ENCODE measurements at places on chromosomes 5 and 9.

DNA sequence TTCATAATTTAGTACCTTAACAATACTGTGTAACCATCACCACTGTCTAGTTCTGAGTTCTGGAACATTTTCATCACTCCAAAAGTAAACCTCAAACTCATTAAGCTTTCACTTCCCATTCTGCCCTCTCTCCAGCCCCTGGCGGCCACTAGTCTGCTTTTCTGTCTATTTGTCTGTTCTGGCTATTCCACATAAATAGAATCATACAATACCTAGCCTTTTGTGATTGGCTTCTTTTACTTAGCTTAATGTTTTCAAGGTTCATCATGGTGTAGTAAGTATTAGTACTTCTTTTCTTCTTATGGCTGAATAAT, 138.7 kb downstream of the RAPGEF6 start:
- DNase-seq = no peak

DNA sequence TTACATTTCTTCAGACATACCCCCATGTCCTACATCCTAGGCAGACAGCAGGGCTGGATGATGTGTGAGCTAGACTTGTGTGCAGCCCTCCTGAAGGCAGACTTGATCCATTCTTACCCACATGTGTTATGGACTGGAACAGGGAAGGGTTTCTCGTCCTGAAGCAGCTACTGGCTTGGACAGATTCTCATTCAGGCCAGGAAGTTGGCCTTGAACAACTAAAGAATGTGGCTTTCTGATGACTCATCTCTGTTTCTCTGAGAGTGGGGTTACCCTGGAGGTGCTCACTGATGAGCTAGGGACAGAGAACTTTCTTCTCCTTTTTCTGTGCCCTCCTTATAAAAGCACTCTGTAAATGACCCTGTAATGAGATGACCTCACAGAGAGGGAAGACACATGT, 246.5 kb downstream of the PCSK5 start:
- DNase-seq = peak; percentile 40

DNA sequence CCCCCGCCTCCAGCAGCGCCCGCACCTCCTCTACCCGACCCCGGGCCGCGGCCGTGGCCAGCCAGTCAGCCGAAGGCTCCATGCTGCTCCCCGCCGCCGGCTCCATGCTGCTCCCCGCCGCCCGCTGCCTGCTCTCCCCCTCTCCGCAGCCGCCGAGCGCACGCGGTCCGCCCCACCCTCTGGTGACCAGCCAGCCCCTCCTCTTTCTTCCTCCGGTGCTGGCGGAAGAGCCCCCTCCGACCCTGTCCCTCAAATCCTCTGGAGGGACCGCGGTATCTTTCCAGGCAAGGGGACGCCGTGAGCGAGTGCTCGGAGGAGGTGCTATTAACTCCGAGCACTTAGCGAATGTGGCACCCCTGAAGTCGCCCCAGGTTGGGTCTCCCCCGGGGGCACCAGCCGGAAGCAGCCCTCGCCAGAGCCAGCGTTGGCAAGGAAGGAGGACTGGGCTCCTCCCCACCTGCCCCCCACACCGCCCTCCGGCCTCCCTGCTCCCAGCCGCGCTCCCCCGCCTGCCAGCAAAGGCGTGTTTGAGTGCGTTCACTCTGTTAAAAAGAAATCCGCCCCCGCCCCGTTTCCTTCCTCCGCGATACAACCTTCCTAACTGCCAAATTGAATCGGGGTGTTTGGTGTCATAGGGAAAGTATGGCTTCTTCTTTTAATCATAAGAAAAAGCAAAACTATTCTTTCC, 19.3 kb downstream of the CDKN2A start:
- DNase-seq = no peak

- DNase-seq = no peak
These were observed 5.5 kb downstream of the ENG start for GRCh38 chr9:127848756-127849504.

- no peak for DNase-seq
These were observed 14.6 kb upstream of the TRAF1 start for GRCh38 chr9:120941046-120941770.

DNA sequence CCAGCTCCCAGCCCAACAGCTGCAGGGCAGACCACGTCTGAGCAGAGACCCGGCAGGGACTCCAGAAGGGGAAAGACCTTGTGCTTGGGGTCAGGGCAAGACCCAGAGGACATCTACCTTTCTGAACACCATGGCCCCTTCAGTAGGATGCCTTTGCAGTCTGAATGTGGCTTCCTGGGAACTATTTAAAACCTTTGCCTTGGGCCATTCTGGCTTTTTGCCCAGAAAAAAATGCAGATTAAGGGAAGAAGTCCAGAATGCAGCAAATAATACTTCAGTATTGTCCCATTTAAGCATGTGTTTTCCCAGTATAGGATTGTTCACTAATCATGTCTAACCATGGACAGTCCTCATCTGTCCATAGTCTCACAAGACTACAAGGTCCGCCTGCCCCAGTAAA, 67.5 kb upstream of the ERCC6L2 start:
- no peak for DNase-seq
